Fibroblast of skin of back (primary cell): ENCODE measurements at places on chromosomes 7 and 10.

- peak; percentile 44 for DNase-seq
Observed at GRCh38 chr10:32207544-32207943, 139.4 kb downstream of the EPC1 start.

DNA sequence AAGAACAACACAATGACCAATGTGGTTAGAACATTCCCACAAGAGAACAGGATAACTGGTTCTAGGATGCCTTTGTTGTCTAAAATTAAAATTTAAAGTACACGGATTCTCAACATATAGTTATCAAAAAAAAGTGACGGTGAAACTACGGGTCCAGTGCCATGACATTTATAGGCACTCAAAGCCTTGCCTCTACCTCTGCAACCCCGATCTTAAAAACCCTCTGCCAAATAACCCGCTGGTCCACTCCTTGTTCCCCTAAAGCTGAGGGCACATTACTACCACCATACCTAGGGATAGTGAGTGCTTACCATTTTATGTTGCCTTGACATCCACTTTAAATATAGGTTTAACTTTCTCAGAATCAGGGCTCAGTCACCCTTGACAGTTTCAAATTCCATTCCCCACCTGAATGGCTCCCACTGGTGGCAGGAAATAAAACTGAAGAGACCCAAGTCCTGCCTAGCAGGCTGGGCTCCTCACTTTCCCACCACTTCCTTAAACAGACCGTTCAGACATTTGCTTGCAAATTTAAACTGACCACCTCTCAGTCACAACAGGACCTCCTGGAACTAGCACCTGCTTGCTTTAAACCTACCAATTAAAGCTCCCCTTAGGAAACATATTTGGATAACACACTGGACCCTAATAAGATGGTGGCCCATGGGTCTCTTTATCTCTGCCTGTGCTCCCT lies 169.9 kb upstream of the ASAH2 start:
- DNase-seq = peak; percentile 50

GRCh38 chr10:43372765-43373361 lies 1.4 kb downstream of the FXYD4 start:
- no peak for DNase-seq

DNA sequence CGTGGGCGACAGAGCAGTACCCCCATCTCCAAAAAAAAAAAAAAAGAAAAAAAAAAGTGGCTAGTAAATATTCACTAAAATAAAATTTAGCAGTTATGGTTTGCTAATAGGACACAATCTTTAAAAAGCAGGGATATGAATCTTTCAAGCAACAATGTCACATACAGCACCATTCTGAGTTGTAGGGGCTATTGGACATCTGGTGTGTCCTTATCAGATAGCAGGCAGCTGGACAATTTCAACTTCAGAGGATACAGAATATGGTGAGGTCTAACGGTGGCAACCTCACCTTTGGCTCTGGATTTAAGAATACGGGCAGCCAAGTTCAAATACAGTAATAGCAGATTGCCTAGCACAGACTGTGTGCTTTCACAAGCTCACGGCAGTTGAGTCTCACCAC lies 51.1 kb downstream of the SLC37A3 start:
- no peak for DNase-seq

DNA sequence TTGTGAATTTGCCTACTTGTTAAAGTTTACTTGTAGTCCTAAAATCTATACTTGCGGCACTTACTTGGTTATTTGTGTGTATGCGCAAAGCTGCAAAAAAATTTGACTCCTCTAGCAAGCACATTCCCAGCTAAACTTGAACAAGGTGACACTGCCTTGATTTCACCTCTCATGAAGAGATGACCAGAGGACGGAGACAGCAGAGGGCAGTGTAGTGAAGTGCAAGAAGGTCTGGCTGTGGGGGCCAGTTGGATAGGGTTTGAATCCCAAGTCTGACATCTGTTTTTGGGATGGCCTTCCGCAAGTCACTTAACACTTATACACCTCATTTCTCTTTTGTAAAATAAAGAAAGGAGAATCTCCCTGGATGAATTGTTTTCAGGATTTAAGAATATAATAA lies 15.7 kb downstream of the SLK start:
- DNase-seq = no peak

DNA sequence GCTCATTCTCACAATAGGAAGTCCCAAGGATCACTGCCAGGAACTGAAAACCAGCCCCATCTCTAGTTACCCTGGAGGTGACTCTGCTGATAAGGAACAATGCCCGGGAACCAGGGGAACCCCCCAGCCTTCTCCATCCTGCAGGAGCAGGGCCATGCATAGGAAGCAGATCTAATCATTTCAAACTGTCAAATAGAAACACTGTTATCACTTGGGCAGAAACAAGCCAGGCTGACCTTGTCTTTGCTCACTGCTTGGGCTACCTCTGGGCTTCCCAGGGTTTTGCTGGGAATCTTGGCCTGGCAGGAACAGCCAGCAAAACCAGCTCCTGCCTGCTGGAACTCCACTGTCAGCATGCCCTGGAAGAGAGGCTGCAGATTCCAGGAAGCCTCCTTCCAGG lies 114.1 kb downstream of the RNF216 start:
- no peak for DNase-seq

- DNase-seq = no peak
Observed at GRCh38 chr7:3705258-3705657, 404.2 kb downstream of the SDK1 start.

- peak; percentile 59 for DNase-seq
Observed at GRCh38 chr10:79192677-79193003, 123.9 kb downstream of the ZMIZ1 start.

DNA sequence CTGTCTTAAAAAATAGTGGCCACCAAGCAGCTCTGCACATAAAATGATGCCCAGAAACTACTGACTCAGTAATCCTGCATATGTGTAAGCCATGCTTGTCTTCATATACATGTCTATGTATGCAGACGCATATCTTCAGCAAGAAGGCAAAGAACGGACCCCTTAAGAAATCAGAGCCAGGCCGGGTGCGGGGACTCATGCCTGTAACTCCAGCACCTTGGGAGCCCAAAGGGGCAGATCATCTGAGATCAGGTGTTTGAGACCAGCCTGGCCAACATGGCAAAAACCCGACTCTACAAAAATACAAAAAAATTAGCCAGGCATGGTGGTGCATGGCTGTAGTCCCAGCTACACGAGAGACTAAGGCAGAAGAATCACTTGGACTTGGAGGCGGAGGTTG lies 295.0 kb downstream of the TCERG1L start:
- DNase-seq = no peak

GRCh38 chr7:15042285-15043065 lies 139.9 kb upstream of the DGKB start:
- no peak for DNase-seq

- no peak for DNase-seq
Observed at GRCh38 chr7:91634485-91635177, 245.9 kb downstream of the MTERF1 start.

DNA sequence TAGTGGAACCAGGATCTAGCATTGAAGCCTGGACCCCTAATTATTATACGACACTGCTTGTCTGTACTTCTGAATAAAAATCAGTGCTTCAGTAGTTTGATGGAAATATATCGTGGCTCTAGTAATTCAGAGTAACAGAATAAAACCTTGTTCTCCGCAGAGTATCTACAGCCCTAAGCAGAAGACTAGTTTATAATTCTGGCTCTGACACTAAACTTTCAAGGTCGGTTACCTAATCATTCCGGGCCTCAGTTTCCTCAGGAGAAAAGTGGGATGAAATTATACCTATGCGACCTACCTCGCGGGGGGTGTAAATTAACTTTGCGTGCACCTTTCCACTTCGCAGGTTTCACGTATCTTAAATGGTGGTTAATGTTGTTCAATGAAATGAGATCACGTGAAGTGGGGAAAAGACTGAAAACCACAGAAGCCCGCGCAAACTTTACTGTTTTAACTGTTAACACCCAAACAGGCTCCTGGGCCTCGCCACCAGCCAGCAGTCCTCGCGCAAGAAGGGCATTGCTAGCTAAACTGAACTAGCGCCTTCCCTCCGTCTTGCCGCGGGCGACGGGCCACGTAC lies 615 bp downstream of the THAP5 start:
- DNase-seq = no peak

DNA sequence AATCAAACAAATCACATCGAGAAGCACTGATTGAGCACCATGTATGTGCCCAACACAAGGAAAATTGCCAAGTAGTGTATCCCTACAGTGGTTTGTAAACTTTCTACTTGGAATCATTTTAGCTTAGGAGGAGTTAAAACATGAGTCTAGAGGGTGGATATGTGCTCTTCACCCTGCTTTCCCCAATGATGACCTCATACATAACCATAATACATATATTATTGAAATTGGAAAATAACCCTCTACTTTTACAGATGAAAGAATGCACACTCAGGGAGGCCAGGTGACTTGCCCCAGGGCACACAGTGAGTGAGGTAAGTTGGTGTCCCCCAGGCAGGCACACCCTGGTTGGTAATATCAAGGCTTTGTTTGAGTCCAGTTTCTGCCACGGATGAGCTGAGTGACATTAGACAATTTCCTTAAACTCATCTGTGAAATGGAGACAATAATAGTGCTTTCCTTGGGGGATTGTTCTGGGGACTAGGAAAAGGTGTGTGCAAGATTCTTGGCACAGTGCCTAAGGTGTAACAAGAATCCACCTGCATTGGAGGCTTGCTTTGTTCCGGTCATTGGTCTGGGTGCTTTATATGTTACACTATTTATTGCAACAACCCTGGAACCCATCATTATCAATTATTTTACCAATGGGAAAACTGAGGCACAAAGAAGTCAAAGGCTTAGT lies 50.7 kb downstream of the BPGM start:
- no peak for DNase-seq

- DNase-seq = peak; percentile 47
Observed at GRCh38 chr7:115679976-115680375, 350.6 kb downstream of the TFEC start.

DNA sequence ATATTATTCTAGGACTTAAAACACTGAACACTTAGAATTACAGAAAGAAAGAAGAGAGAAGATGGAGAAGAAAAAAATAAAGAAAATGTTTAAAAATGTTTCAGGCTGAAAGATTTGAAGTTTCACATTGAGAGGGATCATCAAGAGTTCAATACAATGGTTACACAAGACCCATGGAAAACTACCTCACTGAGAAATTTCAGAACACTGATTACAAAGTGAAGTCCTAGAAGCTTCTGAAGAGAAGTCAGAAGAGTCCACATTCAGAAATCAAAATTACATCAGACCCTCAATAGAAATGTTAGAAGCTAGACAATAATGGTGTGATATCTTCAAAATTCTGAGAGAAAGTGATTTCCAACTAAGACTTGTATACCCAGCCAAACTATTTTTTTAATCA lies 196.1 kb downstream of the MACC1 start:
- no peak for DNase-seq

DNA sequence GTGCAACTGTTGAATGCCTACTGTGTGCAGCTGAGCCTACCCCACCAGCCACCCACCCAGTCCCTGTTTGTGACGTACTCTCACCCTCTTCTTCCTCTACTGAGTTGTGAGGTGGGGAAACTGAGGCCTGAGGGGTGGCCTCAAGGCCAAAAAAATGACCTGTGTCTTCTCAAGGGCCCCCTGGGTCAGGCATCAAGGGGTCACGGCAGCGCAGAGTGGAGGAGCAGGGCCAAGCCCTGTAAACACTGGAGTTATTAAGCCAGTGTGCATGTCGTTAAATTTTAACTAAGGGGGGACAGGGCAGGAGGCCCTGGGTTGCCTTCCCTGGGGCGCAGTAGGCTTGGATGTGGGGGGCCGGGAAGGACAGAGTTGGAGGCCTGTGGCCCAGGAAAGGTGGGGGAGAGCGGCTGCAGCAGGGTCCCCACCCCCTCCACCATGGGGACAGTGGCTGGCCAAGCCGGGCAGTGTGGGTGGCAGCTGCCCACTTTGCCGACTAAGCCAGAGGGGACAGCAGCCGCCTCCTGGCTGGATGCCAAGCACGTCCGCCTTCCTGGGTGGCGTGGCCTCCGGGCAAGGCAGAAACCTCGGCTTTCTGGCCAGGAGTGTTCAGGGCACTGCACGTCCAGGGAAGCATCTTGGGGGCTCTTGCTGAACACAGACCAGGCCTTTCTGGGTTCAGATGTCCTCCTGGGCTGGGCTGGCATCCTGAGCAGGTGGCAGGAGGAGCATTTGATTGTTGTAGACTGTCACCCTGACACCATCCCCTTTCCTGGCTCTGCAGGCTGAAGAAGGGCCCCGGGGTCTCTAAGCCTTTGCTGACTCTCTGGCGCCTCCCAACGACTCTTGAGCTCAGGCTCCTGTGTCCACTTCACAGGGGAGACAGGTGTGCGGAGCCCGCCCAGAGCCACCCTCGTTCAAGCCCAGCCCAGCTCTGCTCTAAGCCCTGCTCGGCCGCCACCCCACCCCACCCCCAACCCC lies 1.9 kb downstream of the SLC29A4 start:
- no peak for DNase-seq

- DNase-seq = no peak
Observed at GRCh38 chr7:94403546-94403945, 8.9 kb downstream of the COL1A2 start.

DNA sequence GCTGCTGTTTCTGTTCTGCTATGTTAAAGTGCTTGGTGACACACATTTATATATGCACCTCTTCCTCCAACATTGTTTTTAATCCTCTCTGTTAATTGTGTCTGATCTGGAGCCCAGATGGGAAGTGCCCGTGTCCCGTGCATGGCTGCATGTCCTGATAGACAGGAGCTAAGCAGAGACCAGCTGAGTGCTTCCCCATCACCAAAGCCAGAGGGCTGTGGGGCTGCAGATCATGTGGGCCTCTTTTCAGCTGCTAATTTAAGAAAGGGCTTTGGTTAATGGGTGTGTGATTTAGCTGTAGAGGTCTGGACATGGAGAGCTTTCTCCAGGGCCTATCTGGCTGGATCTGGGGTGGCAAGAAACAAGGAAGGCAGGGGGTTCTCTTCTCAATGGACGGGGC lies 96.5 kb upstream of the NPS start:
- no peak for DNase-seq

- no peak for DNase-seq
Observed at GRCh38 chr7:111647881-111648280, 85.6 kb upstream of the IMMP2L start.

DNA sequence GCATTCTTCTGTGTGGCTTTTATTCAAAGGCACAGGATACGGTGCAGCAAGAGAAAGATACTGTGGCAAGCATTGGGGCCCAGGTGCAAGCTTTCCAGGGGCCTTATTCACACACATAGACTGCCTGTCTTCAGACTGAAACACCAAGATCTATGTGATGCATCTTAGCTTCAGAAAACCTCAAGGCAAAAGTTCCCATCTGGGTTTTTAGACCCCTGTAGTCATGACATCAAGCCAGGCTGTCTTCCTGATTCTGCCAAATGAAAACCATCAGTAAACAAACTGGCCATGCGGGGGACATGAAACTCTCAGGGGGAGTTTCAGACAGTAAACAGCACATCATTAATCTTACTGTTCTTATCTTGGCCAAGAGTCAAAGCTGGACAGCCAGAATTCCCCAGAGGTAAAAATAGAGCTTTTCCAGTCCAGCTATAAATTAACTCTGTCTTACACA lies 9.8 kb downstream of the AGBL3 start:
- no peak for DNase-seq
